ENCODE measurements at places on chromosomes 3 and 15. TPM values are rescaled to one million over a fixed set of nuclear protein-coding genes. Genes with fewer than 3 reads are reported as not detected.

DNA sequence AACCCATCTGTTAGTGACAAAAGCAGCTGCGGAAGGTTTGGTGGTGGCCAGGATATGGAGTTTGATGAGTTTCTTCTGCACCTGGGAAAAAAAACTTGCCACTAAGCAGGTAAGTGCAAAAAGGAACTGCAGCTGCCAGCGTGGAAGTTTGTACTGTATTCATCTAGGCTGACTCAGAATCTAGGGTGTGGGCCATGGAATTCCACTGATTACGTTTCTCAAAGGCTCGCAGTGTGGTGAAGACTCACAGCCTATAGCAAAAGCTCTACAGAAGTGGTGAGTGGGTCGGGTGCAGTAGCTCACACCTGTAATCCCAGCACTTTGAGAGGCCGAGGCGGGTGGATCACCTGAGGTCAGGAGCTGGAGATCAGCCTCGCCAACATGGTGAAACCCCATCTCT lies 334.6 kb upstream of the GRM7 start:
- DNase-seq, result no peak

GRCh38 chr15:31375772-31376171 lies 49.1 kb downstream of the KLF13 start:
- DNase-seq, result no peak

DNA sequence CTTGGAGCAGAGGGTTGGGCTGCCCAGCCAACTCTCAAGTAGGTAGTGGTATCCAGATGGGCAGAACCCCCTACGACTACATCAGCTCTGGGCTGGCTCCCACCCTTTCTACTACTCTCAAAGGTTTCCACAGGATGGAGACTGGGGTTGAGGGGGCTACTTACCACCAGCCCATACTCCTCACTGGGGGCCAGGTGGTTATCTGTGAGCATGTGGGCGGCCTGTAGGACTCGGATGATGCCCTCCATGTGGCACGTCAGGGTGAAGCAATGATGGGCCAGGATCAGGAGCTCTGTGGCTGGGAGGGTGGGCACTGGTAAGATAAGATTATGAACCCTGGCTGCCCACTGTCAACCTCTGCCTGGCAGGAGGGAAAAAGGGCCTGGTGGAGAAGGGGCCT lies 33.4 kb downstream of the EIF3J start:
- no peak for DNase-seq

DNA sequence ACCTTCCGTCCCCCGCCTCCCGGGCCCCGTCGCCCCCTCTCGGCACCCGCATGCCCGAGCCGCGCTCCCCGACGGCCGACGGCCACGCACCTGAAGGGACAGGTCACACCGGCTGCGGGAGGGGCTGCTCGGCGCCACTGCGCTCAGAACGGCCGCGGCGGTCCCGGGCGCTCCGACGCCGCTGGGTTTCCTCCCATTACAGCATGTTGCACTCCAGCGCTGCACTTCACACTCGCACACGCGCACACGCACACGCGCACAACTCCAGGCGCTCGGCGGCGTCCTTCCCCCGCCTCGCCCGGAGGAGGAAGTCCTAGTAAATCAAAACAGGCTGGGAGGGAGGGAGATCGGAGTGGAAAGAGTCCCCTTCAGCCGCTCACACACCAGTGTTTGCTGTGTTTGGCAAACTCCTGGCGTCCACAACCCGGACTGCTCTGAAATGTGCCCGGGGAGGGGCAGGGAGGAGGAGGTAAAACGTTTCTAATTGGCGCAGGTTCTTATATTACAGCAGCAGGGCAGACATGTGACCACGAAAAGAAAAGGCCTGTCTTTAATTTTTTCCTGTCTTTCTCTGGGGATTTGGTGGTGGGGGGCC lies 76.7 kb upstream of the VGLL4 start:
- DNase-seq, result peak; percentile 51

GRCh38 chr3:134430950-134431445 lies 54.8 kb downstream of the ANAPC13 start:
- DNase-seq, result no peak

GRCh38 chr3:18379647-18380046 lies 45.5 kb downstream of the SATB1 start:
- DNase-seq, result no peak

The GRK7 gene
- total RNA-seq, result not detected

- DNase-seq, result no peak
These were observed 424.6 kb upstream of the GBE1 start for GRCh38 chr3:82186017-82186416.

DNA sequence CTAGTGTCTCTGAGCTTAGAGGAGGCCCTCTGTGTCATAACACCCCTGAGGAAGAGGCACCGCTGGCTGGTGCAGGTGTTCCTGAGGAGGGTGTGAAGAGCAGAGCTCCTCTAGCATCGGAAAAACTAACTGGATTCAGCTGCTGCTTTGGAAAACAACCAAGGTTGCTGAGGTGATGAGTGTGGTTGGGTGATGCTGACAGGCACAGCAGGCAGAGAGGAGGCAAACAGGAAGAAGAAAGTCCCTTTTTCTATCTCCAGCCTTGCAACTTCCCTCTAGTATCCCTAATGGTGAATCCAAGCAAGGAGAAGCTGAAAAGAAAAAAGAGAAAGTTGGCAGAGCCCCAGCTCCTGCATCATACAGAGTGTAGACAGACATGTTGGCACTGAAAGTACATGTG lies 3.8 kb upstream of the OR4F15 start:
- DNase-seq, result no peak

The TBC1D2B gene
- 82.2 TPM for total RNA-seq

The CP gene
- total RNA-seq, result not detected
